ENCODE measurements at places on chromosomes 13 and 19. TPM values are rescaled to one million over a fixed set of nuclear protein-coding genes. Genes with fewer than 3 reads are reported as not detected.
A peak's percentile ranks its signal among the peaks of the same experiment; 100 is the strongest.

Gene WDR62
- total RNA-seq: 43.6 TPM

Gene FPR3
- not detected for total RNA-seq

Gene ZNF320
- total RNA-seq: 10.5 TPM

Gene IZUMO4
- 8.7 TPM for total RNA-seq

Gene MEIOSIN
- total RNA-seq: not detected

Gene MLLT1
- 48.7 TPM for total RNA-seq

Gene GFY
- total RNA-seq: not detected

Gene KLHL1
- not detected for total RNA-seq

Gene ZNF763
- total RNA-seq: 2.0 TPM

Gene NR1H2
- 56.4 TPM for total RNA-seq

Gene ZIK1
- total RNA-seq: 12.4 TPM

Gene C13orf46
- 2.2 TPM for total RNA-seq

- peaks cover 20% of the 10 kb centered on the region for H3K4me1 ChIP-seq
- peak overlapping the region; percentile 93 for H3K27ac ChIP-seq
- peak overlapping the region; percentile 87 for H3K4me3 ChIP-seq
- peaks cover 29% of the 10 kb centered on the region for H3K36me3 ChIP-seq
These were observed 372 bp upstream of the ZNF699 start for GRCh38 chr19:9309974-9310446.

GRCh38 chr19:16530540-16531379 lies 11.5 kb downstream of the CHERP start:
- H3K4me3 ChIP-seq: no peak overlapping the region
- no peaks in the 10 kb centered on the region for H3K4me1 ChIP-seq
- no peak overlapping the region for H3K27ac ChIP-seq

- H3K27me3 ChIP-seq: no peaks in the 10 kb centered on the region
- no peak overlapping the region for H3K4me3 ChIP-seq
- no peak for DNase-seq
- H3K36me3 ChIP-seq: no peaks in the 10 kb centered on the region
- H3K27ac ChIP-seq: no peak overlapping the region
- H3K4me1 ChIP-seq: no peaks in the 10 kb centered on the region
These were observed 1561.0 kb upstream of the MIR17HG start for GRCh38 chr13:89786531-89786930.

- H3K4me1 ChIP-seq: no peaks in the 10 kb centered on the region
- H3K4me3 ChIP-seq: no peak overlapping the region
- peaks cover 2% of the 10 kb centered on the region for H3K36me3 ChIP-seq
- H3K27ac ChIP-seq: no peak overlapping the region
- peaks cover 29% of the 10 kb centered on the region for H3K27me3 ChIP-seq
- DNase-seq: no peak
These were observed 95.6 kb downstream of the FAM216B start for GRCh38 chr13:42876887-42877545.

- peaks cover 74% of the 10 kb centered on the region for H3K4me1 ChIP-seq
- no peak overlapping the region for H3K4me3 ChIP-seq
- H3K27me3 ChIP-seq: no peaks in the 10 kb centered on the region
- peak overlapping the region; percentile 30 for H3K27ac ChIP-seq
- peak; percentile 42 for DNase-seq
These were observed 4.6 kb downstream of the SAFB start for GRCh38 chr19:5627395-5627904.

DNA sequence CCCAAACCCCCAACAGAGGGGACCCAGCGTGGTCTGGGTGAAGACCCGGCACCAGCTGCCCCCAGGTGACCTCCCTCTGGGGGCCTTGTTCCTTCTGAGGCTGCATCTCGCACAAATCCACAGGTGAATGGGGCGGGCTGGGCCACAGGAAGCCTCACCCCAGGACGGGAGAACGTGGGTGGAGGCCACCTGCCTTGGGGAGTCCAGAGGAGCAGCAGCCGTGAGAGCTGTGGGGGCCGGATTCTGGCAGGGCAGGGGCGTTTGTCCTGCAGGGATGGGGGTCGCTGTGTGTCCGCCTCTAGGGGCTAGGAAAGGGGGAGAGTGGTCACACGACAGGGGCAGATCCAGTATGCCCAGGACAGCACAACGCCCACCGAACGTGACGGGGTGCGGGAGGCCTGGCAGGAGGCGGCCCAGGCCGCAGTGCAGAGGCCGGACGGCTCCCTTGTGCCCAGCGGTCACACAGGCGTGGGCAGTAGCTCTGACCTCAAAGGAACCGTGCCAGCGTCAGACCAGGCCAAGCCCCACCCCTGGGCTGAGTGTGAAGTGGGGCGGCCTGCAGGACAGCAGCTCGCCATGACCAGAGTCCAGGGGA lies 6.7 kb downstream of the POLR2E start:
- H3K4me3 ChIP-seq: peak overlapping the region; percentile 34
- DNase-seq: no peak
- no peaks in the 10 kb centered on the region for H3K27me3 ChIP-seq
- H3K4me1 ChIP-seq: peaks cover 77% of the 10 kb centered on the region
- H3K27ac ChIP-seq: peak overlapping the region; percentile 83

DNA sequence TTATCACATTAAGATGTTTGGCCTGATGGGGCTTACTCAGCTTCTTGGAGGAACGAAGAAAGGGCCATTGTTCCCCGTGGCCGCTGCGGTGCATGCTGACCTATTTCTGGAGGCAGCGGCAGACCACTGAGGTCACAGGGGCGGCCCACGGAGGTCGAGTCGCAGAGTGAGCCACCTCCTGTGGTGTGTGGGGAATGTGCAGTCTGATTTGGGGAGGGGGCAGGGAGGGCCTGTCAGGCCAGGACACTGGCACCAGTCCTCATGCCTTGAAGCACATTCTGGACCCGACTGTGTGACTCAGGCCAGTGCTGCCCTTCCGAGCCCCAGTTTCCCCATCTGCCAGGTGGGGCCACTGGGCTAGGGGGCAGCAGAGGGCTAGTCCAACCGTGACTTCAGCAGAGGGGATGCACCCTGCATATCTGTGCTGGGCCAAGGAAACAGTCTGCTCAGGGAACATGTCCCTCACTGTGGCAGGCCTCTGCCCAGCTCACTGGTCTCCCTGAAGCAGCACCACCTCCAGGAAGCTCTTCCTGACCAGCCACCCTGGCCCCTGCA lies 6.3 kb downstream of the SLC7A10 start:
- no peaks in the 10 kb centered on the region for H3K36me3 ChIP-seq
- H3K27me3 ChIP-seq: peaks cover 11% of the 10 kb centered on the region
- no peaks in the 10 kb centered on the region for H3K4me1 ChIP-seq

DNA sequence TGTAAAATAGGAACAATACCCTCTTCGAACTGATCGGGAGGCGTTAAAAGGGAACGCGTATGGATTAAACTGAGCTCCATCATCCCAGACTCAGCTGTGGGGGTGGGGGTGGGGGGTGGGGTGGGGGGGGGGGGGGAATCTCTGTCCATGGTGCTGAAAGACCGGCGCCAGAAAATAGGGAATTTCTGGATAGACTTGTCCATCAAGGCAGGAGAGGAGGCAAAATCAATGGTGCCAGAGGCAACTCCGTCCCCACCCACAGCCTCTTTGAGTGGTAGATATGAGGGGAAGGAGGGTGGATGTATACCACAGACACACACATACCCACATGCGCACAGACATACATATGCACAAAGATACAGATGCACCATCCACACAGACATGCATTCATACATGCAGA lies 37.4 kb downstream of the ZNF787 start:
- H3K36me3 ChIP-seq: peaks cover 4% of the 10 kb centered on the region

DNA sequence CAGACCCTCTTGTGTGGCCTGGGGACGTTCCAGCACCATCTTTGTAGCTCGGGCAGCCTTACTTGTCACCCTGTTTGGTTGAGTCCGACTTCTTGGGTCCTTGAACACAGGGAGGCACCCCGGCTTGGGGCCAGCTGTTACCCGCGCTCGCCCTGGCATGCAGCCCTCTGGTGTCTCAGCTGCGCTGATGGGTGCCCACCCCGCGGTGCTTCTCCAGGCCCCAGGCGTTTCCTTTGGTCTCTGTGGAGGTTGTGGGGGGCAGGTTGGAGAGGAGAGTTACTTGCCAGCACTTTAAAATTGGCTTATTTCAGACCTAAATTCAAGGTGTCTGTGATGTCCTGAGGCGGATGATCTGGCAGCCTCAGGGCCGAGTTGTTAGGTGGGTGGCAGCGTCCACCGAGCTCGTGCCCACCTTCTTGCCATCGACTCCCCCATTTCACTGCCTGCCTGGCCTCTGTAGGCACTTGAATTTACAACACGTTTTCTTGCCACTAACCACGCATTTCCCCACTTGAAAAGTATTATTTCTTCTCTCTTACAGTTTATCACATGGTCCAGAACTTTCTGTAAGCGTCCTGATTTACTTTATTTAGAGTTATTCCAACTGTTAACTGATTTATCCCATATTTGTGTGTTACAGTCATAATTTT lies 16.9 kb downstream of the UBAC2 start:
- H3K36me3 ChIP-seq: peaks cover 27% of the 10 kb centered on the region
- peak overlapping the region; percentile 39 for H3K4me3 ChIP-seq
- peak; percentile 55 for DNase-seq

DNA sequence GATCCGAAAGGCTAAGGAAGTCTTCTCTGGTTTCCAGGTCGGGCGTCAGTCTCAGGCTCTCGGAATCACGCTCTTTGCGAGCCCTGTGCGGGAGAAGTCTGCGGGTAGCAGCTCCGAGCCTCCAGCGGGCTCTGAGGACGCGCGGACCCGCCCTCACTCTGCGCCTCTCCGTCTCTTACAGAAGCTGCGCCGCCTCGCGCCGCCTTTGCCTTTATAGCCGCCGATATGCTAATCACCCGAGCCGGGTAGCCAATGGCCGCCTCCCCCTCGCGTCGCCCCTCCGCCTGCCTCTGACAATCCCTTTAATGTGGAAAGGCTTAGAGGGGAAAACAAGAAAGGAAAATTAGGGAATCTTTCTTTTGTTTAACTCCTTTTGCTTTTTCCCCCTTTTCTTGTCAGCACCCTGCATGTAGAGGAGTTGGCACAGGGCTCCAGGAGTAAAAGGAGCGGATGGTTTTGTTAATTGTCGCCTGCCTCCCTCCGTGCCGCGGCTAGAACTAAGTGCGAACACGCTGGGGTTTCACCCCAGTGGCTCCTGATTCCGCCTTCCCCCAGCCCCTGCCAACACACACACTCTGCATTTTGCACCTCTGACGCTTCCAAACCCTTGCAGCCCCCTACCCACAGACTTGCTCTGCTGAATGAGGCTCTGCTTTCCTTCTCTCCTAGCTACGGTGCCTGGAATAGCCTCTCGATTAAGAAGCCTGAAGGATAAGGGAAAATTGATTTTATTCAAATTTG lies at the start of gene PCDH8:
Gene PCDH8 (minus strand): TSS at position 186 of the 741 bp plus-strand sequence. CDS start 204 bp downstream, outside the sequence.
- peaks cover 16% of the 10 kb centered on the region for H3K4me1 ChIP-seq
- peaks cover 59% of the 10 kb centered on the region for H3K27me3 ChIP-seq
- H3K36me3 ChIP-seq: peaks cover 12% of the 10 kb centered on the region
- DNase-seq: no peak
- H3K27ac ChIP-seq: peak within 1 kb of the TSS; percentile 46

DNA sequence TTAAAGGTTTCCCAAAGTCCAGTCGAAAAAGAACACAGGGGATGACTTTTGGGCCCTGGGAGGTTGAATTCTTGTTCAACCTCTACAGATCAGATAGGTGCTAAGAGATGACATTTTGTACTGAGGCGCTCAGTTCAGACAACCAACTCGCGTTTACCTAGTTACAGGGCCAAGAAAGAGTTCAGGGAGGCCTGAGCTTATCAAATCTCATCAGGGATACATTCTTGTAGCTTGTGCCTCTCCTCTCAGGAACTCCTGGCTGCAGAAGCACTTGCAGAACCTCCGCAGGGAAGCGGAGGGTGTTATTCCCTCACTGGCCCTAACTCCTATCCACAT lies 825 bp downstream of the ZNF776 start:
- H3K27me3 ChIP-seq: no peaks in the 10 kb centered on the region
- H3K27ac ChIP-seq: peak overlapping the region; percentile 98
- peak overlapping the region; percentile 94 for H3K4me3 ChIP-seq
- peaks cover 63% of the 10 kb centered on the region for H3K36me3 ChIP-seq
- H3K4me1 ChIP-seq: peaks cover 24% of the 10 kb centered on the region

DNA sequence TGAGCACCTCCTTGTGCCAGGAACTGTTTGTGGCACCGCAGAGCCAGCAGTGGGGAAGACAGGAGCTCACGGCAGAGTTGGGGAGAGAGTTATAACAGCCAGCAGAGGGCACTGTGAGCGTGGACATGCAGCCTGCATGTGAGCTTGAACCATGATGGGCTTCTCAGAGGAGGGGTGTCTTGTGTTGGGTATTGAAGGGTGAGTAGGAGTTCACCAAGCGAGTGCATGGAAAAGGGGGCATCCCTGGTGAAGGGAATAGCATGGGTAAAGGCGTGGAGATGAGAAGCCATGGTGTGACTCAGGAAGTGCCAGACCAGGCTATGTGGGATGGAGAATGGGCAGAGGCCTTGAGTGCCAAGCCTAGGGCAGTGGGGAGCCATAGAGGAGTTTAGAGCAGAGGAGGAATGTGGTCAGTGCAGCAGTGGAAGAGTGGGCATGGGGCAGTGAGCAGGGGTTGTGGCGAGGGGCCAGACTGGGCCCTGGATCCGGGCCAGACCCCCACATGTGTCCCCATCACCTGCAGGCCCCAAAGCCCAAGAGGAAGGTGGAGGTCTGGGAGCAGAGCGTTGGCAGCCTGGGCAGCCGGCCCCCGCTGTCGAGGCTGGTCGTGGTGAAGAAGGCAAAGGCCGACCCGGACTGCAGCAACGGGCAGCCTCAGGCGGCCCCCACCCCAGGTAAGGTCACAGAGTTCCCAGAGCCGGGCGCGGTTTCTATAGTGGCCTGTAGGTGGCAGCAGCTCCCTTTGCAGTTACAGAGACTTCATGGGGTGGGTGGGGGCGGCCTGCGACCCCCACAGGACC lies 11.8 kb upstream of the SHD start:
- H3K27ac ChIP-seq: peak overlapping the region; percentile 78
- H3K36me3 ChIP-seq: peaks cover 56% of the 10 kb centered on the region
- H3K27me3 ChIP-seq: no peaks in the 10 kb centered on the region
- peak; percentile 77 for DNase-seq

DNA sequence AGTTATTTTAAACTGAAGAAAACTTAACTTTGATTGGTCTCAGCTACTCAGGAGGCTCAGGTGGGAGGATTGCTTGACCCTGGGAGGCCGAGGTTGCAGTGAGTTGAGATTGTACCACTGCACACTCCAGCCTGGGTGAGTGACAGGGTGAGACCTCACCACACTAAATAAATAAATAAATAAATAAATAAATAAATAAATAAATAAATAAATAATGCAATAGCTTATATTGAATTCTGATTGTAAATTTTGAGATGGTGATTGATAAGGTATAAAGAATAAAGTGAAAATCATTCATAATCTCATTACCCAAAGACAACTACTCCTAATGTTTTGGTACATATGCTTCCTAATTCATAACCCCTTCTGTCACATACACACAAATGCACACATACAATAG lies 58.1 kb downstream of the TUBA3C start:
- no peak overlapping the region for H3K27ac ChIP-seq
- H3K4me3 ChIP-seq: no peak overlapping the region
- H3K36me3 ChIP-seq: peaks cover under 1% of the 10 kb centered on the region
- no peaks in the 10 kb centered on the region for H3K4me1 ChIP-seq
- no peak for DNase-seq
